ENCODE measurements at places on chromosomes 2 and 18.

- no peak for DNase-seq
Measured at GRCh38 chr2:212995920-212996319, 155.5 kb downstream of the IKZF2 start.

DNA sequence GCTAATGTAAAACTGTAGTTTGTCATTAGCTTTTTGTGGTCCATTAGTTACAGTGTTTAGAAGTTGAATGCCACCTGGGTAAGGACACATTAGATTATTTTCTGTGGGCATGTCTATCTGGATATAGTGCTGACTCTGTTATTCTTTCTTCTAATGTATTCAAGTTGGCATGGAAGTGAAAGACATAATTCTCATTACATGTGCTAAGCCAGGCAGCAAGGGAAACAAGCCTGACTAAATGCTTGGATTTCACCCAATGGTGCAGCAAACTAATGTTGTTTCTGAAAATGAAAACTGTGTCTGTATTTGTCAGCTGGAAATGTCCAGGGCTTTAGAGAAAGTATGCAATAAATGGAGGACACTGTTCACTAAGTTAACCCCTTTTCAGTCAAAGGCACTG, 100.7 kb downstream of the NUP35 start:
- DNase-seq = no peak

DNA sequence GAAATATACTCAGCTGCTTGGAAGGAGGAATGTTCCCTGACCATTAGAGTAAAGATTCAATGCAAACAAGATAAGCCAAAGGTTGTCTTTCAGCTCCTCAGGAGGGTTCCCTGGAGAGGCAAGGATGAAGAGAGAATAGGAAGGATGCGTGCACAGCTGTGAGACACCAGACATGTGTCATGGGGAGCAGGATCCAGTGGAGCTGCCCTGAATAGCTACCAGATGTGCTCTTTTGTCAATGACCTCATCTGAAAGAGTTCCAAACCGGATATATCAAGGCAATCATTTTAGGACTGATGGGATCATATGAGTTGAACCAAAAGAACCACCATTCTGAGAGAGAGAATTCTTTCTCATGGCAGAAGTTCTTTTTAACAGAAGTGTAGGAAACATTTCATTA, 490.6 kb downstream of the IRS1 start:
- DNase-seq = no peak

DNA sequence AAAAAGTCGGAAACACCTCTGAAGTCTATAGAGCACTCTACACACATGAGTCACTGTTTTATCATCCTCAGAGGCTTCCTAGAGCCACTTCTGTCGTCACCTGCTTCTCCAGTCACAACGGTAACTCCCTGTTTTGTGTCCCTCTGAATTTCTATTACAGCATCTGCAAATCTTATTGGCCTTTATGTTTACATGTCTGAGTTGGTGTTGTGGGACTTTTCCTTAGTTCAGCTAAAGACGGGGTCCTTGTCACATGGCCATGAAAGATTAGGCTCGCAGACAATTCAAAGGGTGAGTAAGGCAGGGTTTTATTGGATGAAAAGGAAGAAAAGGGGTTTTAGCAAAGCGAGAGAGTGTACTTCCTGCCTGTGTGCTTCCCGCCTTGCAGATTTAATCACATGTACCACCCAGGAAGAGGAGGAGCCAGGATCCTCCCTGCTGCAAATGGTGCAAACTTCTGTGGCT, 185.6 kb downstream of the LPIN1 start:
- DNase-seq = no peak

- DNase-seq = no peak
Measured at GRCh38 chr2:233821196-233821595, 33.1 kb downstream of the HJURP start.

DNA sequence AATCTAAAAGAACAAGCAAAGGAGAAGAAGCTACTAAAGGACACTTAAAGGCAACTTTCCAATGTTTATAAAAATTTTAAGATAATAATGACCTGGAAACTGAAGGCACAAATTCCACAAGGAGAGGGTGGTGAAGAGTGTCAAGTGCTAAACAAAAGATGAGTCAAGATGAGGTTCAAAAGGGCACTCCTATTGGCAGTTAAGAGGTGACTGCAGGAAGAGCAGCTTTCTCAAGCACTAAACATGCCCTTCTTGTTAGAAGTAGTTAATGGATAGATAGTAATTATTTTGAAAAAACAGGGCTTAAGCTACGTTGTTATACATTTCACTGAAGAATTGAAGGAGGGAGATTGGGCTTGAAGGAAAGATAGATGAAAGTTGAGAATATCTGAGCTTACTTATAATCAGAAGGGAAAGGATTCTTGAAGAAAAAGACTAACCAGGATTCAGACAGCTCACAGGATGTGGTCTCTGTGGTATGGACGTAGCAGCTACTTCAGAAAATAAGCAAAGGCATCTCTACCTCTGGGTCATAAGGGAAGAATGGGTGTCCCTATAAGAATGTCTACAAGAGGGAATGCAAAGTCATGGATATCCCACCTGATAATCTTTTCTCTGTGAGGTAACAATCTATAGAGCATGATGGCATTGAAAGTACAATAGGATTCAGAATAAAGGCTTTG, 454.7 kb upstream of the SLC39A10 start:
- DNase-seq = peak; percentile 15

- no peak for DNase-seq
Measured at GRCh38 chr18:11411048-11411447, 198.3 kb upstream of the SLC35G4 start.

GRCh38 chr2:52260904-52261303, 1229.0 kb upstream of the NRXN1 start:
- DNase-seq = no peak

- DNase-seq = no peak
Measured at GRCh38 chr18:14944838-14945237, 196.9 kb downstream of the ANKRD30B start.

DNA sequence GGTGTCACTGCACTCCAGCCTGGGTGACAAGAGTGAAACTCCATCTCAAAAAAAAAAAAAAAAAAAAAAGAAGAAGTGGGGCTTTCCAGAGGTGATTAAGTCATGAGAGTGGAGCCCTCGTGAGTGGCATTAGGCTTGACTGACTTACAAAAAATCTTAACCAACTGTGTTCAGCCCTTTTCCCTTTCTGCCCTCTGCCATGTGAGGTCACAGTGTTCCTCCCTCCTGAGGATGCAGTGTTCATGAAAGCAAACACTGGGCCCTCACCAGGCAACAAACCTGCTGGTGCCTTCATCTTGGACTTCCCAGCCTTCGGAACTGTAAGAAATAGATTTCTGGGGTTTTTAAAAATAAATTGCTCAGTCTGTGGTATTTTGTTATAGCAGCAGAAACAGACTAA, 37.0 kb upstream of the METTL21A start:
- DNase-seq = no peak

GRCh38 chr2:118523761-118524160, 323.7 kb downstream of the EN1 start:
- DNase-seq = no peak

- DNase-seq = no peak
Measured at GRCh38 chr18:13266218-13267100, 47.9 kb downstream of the LDLRAD4 start.

GRCh38 chr2:205675861-205676516, 6.3 kb upstream of the NRP2 start:
- no peak for DNase-seq

DNA sequence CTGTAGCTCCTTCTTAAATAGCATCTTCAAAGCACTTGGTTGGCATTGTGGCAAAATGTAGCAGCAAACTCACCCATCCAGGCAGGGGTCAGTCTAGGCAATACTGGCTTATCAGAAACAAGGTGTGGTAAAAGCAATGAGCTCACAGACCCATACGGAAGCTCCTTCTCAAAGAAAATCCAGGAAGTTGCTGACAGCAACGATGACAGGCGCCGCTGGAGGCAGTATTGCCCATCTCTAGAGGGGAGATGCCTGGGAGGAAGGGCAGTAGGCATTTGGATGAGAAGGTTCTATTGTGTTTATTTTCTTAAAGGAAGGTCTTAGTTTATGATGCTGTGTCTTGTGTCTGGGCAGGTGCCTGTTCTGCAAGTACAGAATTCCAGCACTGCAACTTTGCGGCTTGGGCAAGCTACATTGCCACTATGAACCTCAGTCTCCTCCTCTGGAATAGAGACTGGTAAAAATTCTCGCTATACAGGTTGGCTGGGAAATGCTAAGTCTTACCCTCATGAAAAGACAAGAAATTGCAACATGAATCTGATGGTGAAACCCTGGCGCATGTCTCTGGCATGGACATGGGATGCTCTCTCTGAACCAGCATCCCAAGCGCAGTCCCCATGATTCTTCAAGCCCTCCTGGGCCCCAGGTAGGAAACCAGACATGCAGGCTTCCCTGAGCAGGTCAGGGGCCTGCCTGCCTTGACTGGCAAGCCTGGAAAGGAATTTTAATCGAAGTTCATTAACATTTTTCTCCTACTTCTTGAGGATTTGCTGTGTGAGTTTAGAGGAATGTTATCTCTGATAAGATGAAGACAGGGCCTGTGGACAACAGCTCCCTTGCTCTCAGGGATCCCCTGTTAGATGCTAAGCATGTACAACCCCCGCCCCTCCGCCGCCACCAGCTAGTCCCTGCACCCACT, 156.0 kb downstream of the TFCP2L1 start:
- DNase-seq = no peak

DNA sequence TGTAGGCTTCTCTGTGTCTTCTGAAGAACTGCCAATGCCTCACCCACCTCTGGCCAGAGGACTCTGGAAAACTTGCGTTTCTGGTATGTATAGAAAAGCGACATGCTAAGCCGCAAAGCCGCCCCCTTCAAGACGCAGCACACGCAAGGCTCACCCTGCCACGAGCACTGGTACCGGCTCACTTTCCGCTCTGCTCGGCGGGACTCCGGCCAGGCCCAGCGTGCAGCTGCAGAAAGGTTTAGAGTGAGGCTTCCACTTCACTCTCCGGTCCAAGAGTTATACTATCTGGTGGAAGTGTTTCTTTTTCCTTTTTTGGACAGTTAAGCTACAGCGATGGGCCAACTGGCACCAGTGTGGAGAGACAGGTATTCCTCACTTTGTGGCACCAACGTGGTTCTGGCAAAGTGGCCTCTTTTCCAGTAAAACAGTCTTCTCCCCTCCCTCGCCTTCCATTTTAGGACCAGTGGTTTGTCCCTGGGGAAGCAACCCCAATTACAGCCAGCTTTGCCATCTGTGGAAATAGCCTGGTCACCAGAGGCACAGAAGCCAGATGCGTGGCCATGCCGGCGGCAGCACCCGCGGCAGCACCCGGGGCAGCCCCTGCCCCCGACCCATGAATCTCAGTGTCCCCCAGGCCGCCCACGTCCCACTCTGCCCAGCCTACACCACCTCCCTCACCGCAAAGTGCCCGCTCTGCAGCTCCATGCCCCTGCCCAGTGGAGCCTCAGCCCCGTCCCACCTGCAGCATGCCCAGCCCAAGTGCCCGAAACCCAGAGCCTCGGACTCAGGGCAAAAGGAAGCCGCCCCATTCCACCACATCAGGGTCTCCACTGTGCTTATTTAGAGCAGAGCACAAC, 91.6 kb upstream of the CTDP1 start:
- DNase-seq = no peak

GRCh38 chr2:216596980-216597509, 36.2 kb upstream of the IGFBP2 start:
- DNase-seq = no peak

DNA sequence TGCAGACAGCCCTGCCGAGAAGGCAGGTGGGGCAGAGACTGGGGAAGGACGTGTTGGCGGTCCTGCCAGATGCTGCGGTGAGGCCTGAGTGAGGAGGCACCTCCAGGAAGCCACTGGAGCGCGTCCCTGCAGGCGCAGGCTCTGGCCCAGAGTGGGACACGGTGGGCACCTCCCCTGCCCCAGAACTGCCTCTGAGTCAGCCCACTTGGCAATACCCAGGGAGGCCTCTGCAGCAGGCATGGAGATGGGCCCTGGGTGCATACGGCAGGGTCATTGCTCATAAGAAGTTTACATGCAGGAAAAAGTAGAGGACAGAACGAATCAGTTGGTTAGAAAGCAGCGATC, 195.9 kb downstream of the TFCP2L1 start:
- DNase-seq = no peak

GRCh38 chr2:47650001-47650535, 132.9 kb upstream of the MSH6 start:
- DNase-seq = no peak

GRCh38 chr2:239693761-239694415, 293.1 kb upstream of the HDAC4 start:
- DNase-seq = no peak

DNA sequence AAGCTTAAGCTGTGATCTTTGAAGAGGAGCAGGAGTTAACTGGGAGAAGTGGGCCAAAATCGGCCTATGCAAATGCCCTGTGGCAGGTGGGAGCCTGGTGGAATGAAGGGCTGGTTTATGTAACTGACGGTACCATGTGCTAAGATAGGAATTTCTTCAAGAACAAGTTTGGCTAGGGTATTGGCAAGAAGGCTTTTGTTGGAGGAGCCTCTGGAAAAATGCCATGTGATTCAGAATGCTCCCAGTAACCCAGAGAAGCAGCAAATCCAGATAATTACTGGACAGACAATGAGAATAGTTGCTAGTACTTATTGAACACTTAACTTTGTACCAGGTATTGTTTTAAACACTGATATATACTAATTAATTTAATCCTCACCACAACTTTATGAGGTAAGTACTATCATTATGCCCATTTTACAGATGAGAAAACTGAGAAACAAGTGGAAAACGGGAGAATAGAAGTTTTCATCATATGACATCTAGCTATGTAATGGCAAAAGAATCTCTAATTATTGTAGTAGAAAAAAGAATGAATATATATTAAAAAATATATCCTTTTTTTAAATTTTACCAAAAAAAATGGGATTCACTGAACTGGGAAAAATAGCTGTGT, 9.1 kb upstream of the FAM124B start:
- DNase-seq = no peak

DNA sequence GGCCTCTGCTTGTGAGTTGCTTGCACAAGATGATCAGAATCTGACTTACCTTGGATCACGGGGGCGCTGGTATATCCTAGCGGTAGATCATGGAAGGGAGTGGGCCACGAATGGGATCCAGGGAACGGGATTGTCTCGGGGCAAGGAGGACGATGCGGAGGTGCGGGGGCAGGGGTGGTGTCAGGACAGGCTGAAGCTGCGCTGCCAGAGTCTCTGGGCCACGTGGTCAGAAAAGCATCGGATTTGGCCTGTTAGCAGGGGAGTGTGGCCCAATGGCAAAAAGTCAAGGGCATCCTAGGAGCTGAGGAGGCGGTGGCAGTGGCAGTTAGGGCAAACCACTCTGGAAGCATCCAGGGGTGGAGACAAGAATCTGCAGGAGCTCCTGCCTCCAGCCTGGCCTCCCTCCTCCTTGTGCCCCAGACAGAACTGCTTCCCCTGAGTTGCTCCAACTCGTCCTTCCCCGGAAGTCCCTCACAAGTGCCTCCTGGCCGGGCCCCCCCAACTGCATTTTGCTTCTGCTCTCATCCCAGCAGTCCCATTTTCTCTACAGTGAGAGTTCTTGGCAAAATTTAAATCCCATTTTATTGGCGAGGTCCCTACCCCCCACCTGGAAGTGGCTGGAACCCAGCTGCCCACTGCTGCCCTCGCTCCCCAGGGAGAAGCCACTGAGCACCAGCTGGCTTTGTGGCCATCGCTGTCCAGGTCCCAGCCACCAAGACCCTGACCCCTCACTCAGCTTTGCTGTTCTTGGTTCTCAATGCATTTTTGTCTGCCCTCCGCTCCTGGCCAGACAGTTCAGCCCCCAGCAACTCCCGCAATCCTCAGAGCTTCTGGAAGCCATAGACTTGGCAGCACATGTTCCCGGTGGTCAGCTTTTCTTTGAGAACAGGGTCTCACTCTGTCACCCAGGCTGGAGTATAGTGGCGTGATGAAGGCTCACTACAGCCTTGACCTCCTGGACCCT, 5.6 kb upstream of the CCDC74B start:
- no peak for DNase-seq

Data from CD4-positive, alpha-beta T cell treated with Interleukin-6 at 100 ng/mL for 8 hours (primary cell).